ENCODE measurements at places on chromosomes 12 and 14.

DNA sequence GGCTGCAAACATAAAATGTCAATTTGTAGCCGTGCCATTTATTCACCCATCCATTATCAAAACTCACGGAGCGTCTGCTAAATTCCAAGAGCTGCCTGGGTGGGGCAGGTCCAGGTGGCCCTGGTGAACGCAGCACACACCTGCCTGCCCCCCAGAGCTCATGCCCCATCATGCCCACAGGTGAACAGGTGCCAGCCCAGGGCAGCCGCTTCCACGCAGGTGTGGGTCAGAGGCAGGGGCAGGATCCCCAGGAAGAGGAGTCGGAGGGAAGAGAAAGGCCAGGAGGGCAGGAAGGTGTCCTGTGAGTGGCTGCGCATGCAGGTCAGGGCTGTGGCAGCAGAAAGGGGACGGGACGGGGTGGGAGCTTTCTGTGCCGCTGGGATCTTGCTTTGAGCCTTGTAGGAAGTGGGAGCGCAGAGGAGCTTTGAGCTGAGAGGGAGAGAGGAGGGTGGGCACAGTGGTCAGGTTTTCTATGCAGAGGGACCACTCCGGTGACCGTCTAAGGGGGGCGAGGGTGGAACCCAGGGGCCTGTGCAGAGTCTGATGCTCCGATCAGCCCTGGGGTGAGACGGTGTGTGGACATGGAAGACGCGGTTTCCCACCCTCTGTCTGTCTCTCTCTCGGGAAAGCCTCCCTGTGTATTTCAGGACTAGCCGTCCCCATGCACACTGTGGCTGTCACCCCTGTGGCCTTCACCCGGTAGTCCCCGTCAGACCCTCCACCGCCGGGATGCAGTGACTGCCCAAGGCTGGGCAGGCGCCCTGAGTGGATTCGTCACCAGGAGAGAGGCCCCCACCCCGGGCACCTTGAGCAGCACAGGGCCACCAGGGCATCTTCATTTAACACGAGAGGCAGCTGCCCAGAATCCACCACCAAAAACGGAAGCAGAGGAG, 26.7 kb downstream of the GALNT9 start:
- no peak for DNase-seq

DNA sequence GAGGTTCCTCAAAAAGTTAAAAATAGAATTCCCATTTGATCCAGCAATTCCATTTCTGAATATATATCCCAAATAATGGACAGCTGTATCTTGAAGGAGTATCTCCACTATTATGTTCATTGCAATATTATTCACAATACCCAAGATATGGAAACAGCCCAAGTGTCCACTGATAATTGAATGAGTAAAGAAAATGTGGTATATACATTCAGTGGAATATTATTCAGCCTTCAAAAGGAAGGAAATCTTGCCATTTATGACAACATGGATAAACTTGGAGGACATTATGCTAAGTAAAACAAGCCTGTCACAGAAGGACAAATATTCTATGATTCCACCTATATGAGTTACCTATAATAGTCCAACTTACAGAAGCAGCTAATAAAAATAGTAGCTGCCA, 979.0 kb downstream of the SLC6A15 start:
- DNase-seq, result no peak

DNA sequence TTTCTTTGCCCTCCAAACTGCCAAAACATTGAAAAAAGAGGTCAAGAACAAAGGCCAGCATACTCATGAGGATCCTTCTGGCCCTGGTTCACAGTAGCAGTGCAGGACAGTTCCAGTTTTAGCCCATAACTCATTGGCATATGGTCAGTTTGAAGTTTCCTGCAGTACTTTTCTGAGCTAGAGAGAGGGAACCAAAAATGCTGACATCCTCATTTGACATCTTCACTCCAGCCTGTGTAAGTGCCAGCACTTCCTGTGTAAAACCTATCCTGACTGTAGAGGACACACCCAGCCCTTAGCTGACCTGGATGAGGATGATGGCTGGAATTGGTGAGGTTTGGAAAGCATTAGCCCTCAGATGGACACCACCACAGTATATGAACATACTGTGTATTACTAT, 84.1 kb downstream of the FGD4 start:
- DNase-seq, result no peak

- no peak for DNase-seq
These were observed 1.4 kb downstream of the SGPP1 start for GRCh38 chr14:63726499-63726898.

DNA sequence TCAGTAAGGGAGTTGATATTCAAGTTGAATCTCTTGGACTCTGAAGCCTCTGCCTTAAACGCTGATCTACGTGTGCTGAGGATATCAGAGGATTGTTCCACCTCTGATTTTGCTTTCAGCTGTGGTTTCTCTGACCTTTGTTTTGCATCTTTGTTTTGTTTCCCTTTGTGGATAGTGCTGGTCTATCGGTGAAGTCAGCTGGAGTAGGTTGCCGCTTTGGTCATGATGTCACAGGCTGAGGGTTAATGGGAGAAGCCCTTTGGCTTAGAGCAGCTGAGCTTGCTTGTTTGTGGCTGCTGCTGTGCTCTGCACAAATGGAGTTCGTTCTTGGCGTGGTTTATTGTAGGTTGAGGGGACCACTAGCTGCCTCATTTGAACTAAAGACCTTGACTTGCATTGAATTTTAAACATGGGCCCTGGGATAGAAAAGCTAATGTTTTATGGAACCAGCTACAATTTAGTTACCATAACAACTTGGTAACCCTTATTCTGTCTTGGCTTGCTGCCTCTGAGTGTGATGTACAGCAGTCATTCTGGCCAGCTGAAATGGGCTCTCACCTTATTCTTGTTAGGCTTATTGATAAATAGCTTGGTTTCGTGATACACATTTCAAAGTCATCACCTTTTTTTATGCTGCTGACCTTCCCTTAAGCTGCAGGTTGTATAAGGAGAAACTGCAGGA, 284.5 kb upstream of the E2F7 start:
- DNase-seq, result no peak

DNA sequence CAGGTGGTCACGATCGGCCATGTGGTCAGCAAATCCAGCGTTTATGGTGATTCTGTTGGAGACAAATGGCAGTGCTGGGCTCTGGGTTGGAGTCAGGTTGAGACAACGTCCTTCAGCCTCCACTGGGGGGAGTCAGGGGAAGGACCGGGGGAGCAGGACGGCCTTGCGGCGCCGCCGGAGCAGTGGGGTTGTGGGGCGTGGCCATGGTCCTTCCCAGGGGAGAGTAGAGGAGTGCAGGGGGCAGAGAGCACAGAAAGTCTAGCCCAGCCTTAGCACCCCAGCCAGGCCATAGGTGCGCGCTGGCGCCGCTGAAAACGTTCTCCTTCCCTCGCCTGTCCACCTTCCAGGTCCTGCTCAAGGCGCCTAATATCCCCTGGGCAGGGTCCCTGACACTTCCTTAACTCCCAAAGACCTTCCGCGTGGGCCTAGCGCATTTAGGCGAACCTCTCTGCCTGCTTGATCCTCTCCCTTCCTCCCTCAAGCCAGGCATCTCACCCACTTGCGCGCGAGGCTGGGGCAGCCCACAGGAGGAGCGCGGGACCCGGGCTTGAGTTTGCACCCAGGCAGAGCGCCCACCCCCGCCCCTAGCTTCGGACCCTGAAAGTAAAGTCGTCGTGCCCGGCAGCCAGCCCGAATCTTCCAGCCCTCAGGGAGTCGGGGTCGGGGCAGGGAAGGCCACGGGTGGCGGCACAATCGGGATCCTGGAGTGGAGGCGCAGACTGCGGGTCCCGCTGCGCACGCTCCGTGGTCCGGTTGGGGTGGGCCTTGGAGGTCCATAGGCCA, 3.1 kb upstream of the KIF26A start:
- peak; percentile 56 for DNase-seq

- DNase-seq, result no peak
These were observed 184.6 kb upstream of the EGLN3 start for GRCh38 chr14:34135492-34135891.
